ENCODE measurements at places on chromosomes 4 and X.

DNA sequence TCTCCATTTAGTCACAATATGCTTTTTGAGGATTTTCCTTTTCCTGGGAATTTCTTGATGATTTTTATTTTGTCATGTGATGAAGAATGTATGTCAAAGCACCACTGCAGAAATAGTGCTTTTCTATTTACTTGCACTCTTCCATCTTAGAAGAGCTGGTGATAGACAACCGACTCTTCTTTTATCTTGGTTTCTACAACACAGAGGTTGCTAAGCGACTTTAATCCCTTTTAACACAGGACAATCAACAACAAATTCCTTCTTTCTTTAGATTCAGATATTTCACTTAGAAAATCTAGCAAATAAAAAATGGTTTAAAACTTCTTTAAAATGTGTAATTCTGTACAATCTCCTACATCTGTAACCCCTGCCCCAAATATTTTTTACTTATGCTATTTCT is 34.6 kb downstream of the TET2 start:
- no peak for DNase-seq

- DNase-seq, result no peak
Measured at GRCh38 chrX:119690921-119691716, 1.8 kb downstream of the SEPTIN6 start.

- DNase-seq, result no peak
Measured at GRCh38 chr4:156560701-156561100, 410.9 kb downstream of the PDGFC start.

DNA sequence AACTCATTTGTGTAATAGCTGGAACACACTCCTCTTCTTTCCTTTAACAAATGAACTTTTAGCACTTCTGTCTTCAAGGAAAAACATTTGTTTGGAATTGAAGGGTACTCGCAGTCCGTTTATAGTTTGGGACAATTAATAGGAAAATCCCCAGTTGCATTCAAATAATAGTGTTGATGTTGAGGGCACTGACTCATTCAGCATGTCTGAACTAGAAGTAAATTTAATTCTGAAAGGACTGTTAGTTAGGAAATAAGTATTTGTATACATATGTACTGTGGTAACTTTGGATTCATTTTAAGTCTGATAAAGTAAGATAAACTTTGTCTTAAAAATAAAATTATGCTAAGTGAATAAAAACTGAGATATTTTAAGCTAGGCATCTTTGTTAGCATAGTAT is 27.2 kb downstream of the FAM199X start:
- DNase-seq, result no peak

DNA sequence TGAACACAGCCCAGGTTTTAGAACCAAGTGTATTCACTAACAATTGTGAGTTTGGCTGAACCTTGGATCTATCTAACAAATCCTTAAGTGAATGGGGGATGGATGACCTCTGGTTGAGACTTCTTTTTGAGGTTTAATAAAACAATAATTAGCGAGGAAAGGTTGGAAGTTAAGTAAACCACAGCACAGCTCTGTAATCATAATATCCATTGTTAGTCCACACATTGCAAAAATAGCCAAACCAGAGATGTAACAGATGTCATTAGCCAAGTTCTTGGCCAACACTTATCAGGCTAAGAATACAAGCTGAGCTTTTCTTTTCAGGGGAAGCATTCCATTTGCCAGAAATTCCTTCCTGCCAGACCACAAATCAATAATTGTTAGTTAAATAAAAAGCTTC is 59.1 kb downstream of the FREM3 start:
- DNase-seq, result no peak

GRCh38 chr4:145176641-145177432 is 3.6 kb downstream of the OTUD4 start:
- peak; percentile 11 for DNase-seq
